ENCODE measurements at places on chromosomes 1 and 21. TPM values are rescaled to one million over a fixed set of nuclear protein-coding genes. Genes with fewer than 3 reads are reported as not detected.

Gene LINGO4
- not detected for total RNA-seq

Gene CLCNKB
- total RNA-seq = not detected

Gene RBM11
- total RNA-seq = 0.52 TPM

Gene DYNLT4
- total RNA-seq = not detected

Gene SPRR2E
- total RNA-seq = not detected

Gene OTUD7B
- total RNA-seq = 8.8 TPM

Gene CD5L
- not detected for total RNA-seq

Gene STUM
- total RNA-seq = not detected

Gene MYOC
- total RNA-seq = 0.13 TPM

Gene CCT8
- 126 TPM for total RNA-seq

Gene KCND3
- not detected for total RNA-seq

Gene FCAMR
- total RNA-seq = not detected

Gene OR2L13
- total RNA-seq = not detected

Gene KANK4
- total RNA-seq = 0.16 TPM

Gene KIAA1614
- 5.2 TPM for total RNA-seq

Gene RAB25
- total RNA-seq = 3.4 TPM

Gene TDRD10
- not detected for total RNA-seq

Gene SLAMF1
- not detected for total RNA-seq

Gene CHIA
- not detected for total RNA-seq

Gene PRR9
- total RNA-seq = not detected

Gene PTAFR
- 0.13 TPM for total RNA-seq

Gene LCE3D
- total RNA-seq = not detected

Gene CD2
- not detected for total RNA-seq

Gene SYT2
- total RNA-seq = not detected

Gene ANXA9
- 0.13 TPM for total RNA-seq

Gene C8A
- total RNA-seq = not detected

Gene UBASH3A
- total RNA-seq = not detected

Gene OR2G6
- not detected for total RNA-seq

Gene OMA1
- total RNA-seq = 16.0 TPM

Gene CDA
- 1.9 TPM for total RNA-seq

Gene CACNA1E
- total RNA-seq = not detected

Gene CFHR5
- total RNA-seq = not detected

Gene PRAMEF8
- total RNA-seq = not detected

Gene KIRREL1
- 110 TPM for total RNA-seq

Gene HMGCL
- total RNA-seq = 35.3 TPM

Gene LMNA
- 479 TPM for total RNA-seq

Gene CELF3
- total RNA-seq = not detected

Gene TRIM67
- not detected for total RNA-seq

Gene CNST
- 7.9 TPM for total RNA-seq

Gene DNM3
- total RNA-seq = 1.6 TPM

Gene C1QA
- not detected for total RNA-seq

Data from epithelial cell of alveolus of lung (primary cell).